ENCODE measurements at places on chromosomes 5 and 9. TPM values are rescaled to one million over a fixed set of nuclear protein-coding genes. Genes with fewer than 3 reads are reported as not detected.
A peak's percentile ranks its signal among the peaks of the same experiment; 100 is the strongest.

The LHX6 gene
- total RNA-seq: 1.1 TPM

The FAM221B gene
- 0.05 TPM for total RNA-seq

GRCh38 chr9:77946969-77947620 lies 84.5 kb downstream of the GNAQ start:
- DNase-seq: peak; percentile 60
- no peak overlapping the region for H3K4me3 ChIP-seq
- H3K27ac ChIP-seq: peak overlapping the region; percentile 72
- peaks cover 27% of the 10 kb centered on the region for H3K4me1 ChIP-seq

The SLC25A2 gene
- 0.21 TPM for total RNA-seq

GRCh38 chr5:77842243-77842642 lies 66.1 kb upstream of the TBCA start:
- no peak for DNase-seq
- H3K4me3 ChIP-seq: no peak overlapping the region
- no peaks in the 10 kb centered on the region for H3K36me3 ChIP-seq
- H3K27me3 ChIP-seq: peaks cover 24% of the 10 kb centered on the region
- no peaks in the 10 kb centered on the region for H3K4me1 ChIP-seq

GRCh38 chr9:121885345-121885901 lies 207.7 kb downstream of the TTLL11 start:
- H3K4me1 ChIP-seq: no peaks in the 10 kb centered on the region
- H3K36me3 ChIP-seq: no peaks in the 10 kb centered on the region
- no peaks in the 10 kb centered on the region for H3K27me3 ChIP-seq

- no peaks in the 10 kb centered on the region for H3K36me3 ChIP-seq
- no peaks in the 10 kb centered on the region for H3K27me3 ChIP-seq
- H3K27ac ChIP-seq: no peak overlapping the region
- no peaks in the 10 kb centered on the region for H3K4me1 ChIP-seq
- peak; percentile 61 for DNase-seq
- H3K4me3 ChIP-seq: no peak overlapping the region
Measured at GRCh38 chr5:142720641-142721271, 34.9 kb upstream of the FGF1 start.

DNA sequence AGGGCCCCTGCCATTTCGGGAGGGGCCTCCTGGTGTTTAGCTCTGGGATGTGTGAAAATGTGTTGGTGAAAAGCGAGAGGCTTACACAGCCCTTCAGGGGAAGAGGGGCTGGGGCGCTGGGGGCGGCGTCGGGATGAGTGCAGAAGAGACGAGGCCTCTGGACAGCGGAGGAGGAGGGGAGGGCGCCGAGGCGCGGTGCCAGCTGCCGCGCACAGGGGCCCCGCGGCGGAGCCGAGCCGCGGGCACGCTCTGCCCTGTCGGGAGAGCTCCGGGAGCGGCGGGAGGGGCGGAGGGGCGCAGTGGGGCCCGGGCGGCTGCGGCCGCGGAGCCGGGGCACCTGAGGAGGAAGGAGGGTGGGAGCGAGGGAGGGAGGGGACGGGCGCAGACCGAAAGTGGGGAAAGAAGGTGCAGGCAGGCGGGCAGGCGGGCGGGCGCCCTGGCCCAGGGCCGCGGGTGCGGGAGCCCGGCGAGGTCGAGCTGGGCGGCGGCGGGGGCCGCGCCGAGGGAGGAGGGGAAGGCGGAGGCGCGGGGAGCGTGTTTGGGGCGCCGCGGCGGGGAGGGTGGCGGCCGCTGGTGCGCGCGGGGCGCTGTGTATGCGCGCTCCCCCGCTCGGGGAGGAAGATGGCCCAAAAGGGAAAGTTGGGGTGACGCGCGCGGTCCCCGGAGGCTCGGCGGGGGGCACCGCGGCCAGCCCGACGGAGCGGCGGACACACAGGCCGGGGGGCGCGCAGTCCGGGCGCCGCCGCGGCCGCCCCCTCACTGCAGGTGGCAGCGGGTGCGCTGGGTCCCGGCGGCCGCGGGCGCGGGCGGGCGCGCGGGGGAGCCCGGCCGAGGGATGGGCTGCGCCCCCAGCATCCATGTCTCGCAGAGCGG lies at the start of gene PDE8B:
PDE8B (plus strand) TSS at position 590 of the 873 bp plus-strand sequence; CDS start at position 836, 246 bp downstream.
- no peak within 1 kb of the TSS for H3K27ac ChIP-seq
- peaks cover 24% of the 10 kb centered on the region for H3K27me3 ChIP-seq
- no peaks in the 10 kb centered on the region for H3K36me3 ChIP-seq
- peak within 1 kb of the TSS; percentile 33 for H3K4me3 ChIP-seq
- no peak for DNase-seq

The EIF4E1B gene
- total RNA-seq: not detected

DNA sequence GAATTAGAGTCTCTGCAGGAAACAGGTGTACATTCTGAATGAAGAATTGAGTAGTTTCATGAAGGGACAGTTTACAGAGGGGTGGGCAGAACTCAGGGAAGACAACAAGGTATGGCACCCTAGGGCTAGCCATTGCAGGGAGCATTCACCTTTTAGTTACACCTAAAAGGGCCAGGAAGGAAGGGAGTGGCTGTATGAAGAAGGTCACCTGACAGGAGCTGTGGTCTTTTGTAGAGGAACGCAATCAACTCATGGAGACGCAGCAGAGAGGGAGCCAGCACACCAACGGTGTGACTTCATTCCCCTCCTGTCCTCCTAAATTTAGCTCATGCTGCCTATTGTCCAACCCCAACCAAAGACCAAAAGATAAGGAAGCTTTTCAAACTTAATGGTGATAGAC lies 12.7 kb upstream of the ZCCHC7 start:
- no peak overlapping the region for H3K4me3 ChIP-seq
- no peak overlapping the region for H3K27ac ChIP-seq
- no peak for DNase-seq
- no peaks in the 10 kb centered on the region for H3K36me3 ChIP-seq
- no peaks in the 10 kb centered on the region for H3K27me3 ChIP-seq

- H3K27me3 ChIP-seq: no peaks in the 10 kb centered on the region
- no peak overlapping the region for H3K27ac ChIP-seq
- H3K4me3 ChIP-seq: no peak overlapping the region
- DNase-seq: no peak
- no peaks in the 10 kb centered on the region for H3K36me3 ChIP-seq
- H3K4me1 ChIP-seq: peaks cover 9% of the 10 kb centered on the region
Measured at GRCh38 chr5:95836544-95836943, 14.0 kb upstream of the GLRX start.

The NOL6 gene
- 29.3 TPM for total RNA-seq

The ERAP2 gene
- 26.7 TPM for total RNA-seq

- no peak overlapping the region for H3K27ac ChIP-seq
- no peaks in the 10 kb centered on the region for H3K27me3 ChIP-seq
- no peaks in the 10 kb centered on the region for H3K4me1 ChIP-seq
- no peaks in the 10 kb centered on the region for H3K36me3 ChIP-seq
- no peak for DNase-seq
Measured at GRCh38 chr9:114050226-114050568, 27.9 kb downstream of the AMBP start.

- no peak overlapping the region for H3K4me3 ChIP-seq
- no peak for DNase-seq
- no peaks in the 10 kb centered on the region for H3K36me3 ChIP-seq
- H3K4me1 ChIP-seq: no peaks in the 10 kb centered on the region
Measured at GRCh38 chr5:15799014-15799413, 299.0 kb downstream of the FBXL7 start.

DNA sequence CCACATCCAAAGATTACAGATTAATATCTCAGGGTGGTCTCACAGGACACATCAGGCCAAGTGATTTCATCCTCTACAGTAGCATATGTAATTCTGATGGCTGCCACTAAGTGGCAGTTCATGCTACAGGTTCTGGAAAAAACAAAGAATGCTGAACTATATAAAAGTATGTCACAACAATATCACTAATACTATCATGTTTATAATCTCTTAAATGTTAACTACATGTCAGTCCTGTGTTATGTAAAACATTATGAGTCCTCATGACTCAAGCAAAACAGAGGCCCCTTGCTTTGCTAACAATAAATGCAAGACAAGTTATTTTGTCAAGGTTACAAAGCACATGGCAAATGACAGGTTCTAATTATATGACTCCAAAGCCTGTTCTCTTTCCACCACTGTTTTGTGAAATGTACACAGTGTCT lies 233.2 kb downstream of the FBXL17 start:
- H3K4me3 ChIP-seq: no peak overlapping the region
- DNase-seq: no peak
- no peak overlapping the region for H3K27ac ChIP-seq
- H3K36me3 ChIP-seq: no peaks in the 10 kb centered on the region

- no peak overlapping the region for H3K27ac ChIP-seq
- no peaks in the 10 kb centered on the region for H3K27me3 ChIP-seq
- H3K4me1 ChIP-seq: no peaks in the 10 kb centered on the region
- no peak overlapping the region for H3K4me3 ChIP-seq
Measured at GRCh38 chr9:135565636-135566035, 4.1 kb downstream of the PAEP start.
